ENCODE measurements at places on chromosomes 7 and 10.

DNA sequence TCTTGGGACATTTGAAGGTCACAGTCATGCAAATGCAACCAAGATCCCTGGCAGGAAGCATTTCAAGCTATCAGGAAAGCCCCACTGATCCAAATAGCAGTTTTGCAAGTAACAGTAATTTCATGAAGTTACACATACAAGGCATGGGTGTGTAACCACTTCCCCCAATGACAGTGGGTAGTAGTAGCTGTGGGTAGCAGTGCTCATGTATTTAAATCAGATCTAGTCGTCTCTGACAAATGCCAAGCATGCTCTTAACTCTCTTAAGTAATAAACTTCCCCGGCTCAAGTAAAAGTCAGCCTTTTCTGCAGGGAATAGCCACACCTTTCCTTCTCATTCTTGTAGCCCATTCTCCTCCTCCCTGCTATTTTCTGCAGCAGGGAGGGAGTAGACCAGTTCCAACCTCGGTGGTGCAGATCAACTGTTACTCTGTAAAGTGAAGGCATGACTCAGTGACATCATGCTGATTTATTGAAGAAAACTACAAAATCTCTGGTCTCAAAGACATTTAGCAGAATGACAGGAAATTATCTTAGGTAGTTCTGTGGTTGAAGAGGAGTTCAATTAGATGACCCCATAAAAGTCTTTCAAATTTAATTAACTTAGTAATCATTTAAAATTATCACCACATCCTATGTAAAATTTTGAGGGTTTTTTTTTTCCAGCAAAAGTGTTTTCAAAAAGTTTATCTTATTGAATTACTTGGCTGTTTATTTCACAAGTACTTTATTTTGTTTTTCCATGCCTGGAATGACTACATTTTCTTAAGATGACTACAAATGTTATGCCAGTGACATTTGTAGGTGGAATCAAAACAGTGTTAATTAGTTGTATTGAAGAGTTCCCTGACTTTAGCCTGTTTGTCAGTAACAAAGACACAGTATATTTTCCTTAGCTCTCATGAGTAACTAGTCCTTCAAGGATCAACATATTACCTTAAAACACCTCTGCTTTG lies 568.3 kb downstream of the INHBA start:
- DNase-seq = peak; percentile 59

DNA sequence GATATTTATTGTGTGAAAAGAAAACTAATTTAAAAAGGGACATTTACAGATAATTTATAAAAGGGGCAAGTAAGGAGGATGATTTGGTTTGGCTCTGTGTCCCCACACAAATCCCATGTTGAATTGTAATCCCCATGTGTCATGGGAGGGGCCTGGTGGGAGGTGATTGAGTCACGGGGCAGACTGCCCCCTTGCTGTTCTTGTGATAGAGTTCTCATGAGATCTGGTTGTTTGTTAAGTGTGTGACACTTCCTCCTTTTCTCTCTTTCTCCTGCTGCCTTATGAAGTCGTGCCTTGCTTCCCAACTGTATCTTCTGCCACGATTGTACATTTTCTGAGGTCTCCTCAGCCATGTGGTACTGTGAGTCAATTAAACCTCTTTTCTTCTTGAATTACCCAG lies 171.0 kb upstream of the SEMA3E start:
- peak; percentile 10 for DNase-seq

GRCh38 chr7:112226701-112227276 lies 20.3 kb downstream of the ZNF277 start:
- no peak for DNase-seq

DNA sequence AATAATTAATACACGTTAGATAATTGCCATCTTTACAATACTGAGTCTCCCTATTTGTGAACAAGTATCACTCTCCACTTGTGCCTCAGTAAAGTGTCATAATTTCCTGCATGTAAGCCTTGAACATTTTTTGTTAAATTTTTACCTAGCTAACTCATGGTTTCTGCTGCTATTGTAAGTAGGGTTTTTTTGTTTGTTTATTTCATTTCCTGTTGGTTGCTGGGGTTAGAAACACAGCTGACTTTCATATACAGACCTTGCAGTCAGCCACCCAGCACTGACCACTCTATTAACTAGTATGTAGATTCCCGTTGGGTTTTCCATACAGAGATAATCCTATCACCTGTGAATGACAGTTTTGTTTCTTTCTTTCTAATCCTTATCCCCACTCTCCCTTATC lies 133.3 kb downstream of the MPP7 start:
- no peak for DNase-seq

DNA sequence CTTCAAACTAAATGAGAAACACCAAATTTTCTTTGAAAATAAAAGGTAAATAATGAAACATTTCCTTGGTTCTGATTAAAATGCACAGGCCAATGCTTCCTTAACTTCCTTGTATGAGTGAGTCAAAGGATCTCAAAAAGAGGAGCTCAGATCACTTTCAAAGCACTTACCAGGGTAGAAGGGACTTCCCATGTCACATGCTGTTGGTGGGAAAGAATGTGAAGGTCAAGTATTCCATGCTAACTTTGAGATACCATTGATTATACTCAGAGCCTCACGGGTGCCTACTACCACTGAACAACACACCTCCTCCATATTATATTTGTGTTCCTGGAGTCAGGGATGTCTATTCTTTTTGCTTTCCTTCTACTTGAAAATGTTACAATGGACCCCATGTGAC lies 233.5 kb upstream of the KIAA1217 start:
- DNase-seq = no peak

DNA sequence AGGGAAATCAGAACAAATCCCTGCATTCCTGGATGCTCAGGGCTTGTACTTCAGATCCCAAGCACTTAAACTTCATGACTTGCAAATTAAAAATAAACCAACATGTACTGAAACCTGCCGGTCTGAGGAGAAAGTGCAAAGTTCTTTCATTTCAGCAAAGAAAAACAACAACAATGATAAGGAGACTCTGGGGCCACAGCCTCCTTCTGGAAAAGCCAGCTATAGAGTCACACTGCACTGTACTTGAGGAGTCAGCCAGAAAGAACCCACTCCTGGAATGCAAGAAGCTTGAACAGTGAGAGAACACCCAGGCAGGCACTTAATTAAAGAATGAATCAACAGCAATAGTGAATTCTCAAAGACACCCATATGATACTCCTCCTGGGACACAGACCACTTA lies 49.7 kb upstream of the TM9SF3 start:
- no peak for DNase-seq

Data from fibroblast of mammary gland (primary cell).